ENCODE measurements at places on chromosomes 4 and X. TPM values are rescaled to one million over a fixed set of nuclear protein-coding genes. Genes with fewer than 3 reads are reported as not detected.

GRCh38 chr4:150960818-150961217 lies 54.3 kb downstream of the LRBA start:
- DNase-seq = peak; percentile 68

GRCh38 chr4:177163532-177163931 lies 146.1 kb upstream of the NEIL3 start:
- DNase-seq = no peak

DNA sequence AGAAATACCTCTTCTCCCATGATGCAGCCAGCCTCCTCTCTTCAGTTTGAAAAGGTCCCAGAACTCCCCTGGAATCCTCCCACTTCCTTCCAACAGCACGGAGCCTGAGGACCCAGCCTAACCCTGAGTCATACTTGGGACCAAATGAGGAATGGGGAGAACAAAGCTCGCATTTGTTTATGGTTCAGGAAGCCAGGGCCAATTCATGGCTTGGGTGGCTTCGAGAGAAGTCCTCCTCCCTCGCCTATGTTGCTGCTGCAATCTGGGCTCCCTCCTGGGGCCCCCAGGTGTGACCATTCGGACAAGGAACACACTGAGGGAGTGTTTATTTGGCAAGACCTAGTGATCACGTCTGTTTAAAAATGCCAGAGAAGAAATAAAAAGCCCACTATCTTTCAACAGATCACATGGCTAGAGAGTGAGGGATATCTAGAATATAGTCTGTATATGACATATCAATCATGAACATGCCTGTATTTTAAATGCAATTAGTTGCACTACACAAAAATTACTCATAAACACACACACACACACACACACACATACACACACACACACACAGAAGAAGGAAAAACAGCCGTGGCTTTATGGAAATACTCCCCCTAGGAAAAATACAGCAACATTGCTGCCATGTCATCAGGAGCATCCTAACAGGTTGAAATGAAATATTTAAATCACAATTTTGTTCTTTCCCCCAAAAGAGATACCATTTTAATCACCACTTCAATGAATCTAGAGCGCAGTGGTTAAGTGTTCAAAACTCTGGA lies 155.7 kb upstream of the MAP3K15 start:
- no peak for DNase-seq

- no peak for DNase-seq
Measured at GRCh38 chr4:76765473-76766183, 132.3 kb downstream of the SOWAHB start.

DNA sequence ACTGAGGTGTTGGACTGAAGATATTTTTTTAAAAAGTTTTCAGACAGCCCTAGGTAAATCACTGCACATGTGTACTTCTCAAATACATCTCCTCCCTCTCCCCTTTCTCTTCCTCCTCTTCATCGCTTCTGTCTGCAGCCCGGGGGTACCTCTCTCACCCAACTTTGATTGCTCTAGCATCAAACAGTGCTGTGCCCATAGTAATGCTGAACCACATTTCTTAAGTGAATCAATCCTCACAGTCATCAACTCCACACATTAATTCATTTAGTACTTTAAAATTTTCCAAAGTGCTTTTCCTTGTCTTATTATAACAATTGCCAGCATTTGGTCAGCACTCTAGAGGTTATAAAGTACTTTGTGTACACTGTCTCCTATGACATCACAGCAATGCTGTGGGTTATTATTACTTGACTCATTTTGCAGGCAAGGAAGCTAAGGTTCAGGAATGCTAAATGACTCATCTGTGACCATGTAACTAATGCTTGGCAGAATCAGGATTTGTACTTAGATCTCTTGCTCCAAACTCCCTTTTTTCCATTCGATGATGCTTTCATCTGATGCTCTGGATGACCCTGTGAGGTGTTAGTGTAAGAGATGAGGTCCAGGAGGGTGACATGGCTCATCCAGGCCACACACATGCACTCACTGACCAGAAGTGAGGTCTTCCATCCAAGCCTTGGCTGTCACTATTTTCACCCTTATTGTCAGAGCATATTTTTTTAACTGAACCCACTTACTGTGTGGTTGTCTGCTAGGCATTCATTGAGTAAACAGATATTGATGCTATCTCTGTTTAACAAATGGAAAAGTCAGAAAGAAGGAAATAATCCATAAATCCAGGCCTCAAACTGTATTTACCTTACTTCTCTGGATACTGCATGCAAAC lies 58.8 kb downstream of the RHOH start:
- DNase-seq = no peak

GRCh38 chr4:38670939-38671591 lies 7.1 kb downstream of the KLF3 start:
- no peak for DNase-seq

- DNase-seq = no peak
Measured at GRCh38 chr4:73609706-73610105, 10.5 kb downstream of the RASSF6 start.

- no peak for DNase-seq
Measured at GRCh38 chr4:186481998-186482790, 73.2 kb downstream of the MTNR1A start.

DNA sequence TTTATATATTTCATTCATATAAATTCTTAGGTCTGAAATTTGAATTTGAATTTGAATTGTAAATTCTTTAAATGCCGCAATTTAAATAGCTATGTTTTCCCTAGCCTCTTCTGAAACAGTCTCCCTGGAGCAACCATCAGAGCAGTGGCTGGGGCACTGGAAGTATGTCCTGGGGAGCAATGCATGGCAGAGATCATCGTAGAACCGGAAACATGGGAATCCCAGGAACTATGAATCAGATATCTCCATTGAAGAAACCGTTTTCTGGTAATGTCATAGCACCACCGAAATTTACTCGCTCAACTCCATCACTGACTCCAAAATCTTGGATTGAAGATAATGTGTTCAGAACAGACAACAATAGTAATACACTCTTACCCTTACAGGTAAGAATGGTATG lies 4.9 kb downstream of the CPEB2 start:
- DNase-seq = no peak

The NUDT11 gene
- 4.2 TPM for total RNA-seq

The ZNF674 gene
- total RNA-seq = 4.3 TPM

The NCBP2L gene
- not detected for total RNA-seq

The CCDC149 gene
- total RNA-seq = 0.19 TPM

The PDK3 gene
- 31.7 TPM for total RNA-seq
